Mammary epithelial cell (primary cell): ENCODE measurements at places on chromosomes 13 and 19. TPM values are rescaled to one million over a fixed set of nuclear protein-coding genes. Genes with fewer than 3 reads are reported as not detected.

- no peak for DNase-seq
Observed at GRCh38 chr19:53612762-53613526, 18.9 kb upstream of the DPRX start.

DNA sequence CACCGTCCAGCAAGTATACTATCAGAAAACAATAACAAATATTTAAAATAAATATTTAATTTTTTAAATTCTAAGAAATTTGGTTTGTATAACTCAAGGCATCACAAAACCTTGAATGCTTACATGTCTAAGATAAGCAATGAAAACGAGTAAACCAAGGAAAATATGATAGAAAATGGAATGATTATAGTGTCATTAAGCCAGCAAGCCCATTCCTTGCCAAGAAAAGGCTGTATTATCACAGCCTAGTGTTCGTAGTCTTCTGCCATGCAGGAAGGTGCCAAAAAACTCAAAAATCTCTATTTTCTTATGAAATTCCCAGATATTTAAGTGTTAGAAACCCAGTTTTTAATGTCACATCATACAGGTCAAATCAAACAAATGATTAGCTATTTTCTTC lies 136.4 kb downstream of the STOML3 start:
- DNase-seq: no peak

DNA sequence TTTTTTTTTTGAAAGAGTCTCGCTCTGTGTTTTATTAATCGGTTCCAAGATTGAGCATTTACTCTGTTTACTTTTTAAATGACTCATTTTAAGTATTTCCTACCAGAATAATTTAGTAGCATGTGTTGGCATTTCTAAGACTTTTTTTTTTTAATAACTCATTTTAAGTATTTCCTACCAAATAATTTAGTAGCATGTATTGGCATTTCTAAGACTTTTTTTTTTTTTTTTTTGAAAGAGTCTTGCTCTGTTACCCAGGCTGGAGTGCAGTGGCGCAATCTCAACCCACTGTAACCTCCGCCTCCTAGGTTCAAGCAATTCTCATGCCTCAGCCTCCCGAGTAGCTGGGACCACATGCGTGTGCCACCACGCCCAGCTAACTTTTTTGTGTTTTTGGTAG lies 13.1 kb downstream of the SETDB2 start:
- no peak for DNase-seq

- peak; percentile 23 for DNase-seq
Observed at GRCh38 chr13:48398450-48399095, 14.3 kb downstream of the LPAR6 start.

GRCh38 chr13:33245505-33246158 lies 39.9 kb downstream of the STARD13 start:
- DNase-seq: no peak

DNA sequence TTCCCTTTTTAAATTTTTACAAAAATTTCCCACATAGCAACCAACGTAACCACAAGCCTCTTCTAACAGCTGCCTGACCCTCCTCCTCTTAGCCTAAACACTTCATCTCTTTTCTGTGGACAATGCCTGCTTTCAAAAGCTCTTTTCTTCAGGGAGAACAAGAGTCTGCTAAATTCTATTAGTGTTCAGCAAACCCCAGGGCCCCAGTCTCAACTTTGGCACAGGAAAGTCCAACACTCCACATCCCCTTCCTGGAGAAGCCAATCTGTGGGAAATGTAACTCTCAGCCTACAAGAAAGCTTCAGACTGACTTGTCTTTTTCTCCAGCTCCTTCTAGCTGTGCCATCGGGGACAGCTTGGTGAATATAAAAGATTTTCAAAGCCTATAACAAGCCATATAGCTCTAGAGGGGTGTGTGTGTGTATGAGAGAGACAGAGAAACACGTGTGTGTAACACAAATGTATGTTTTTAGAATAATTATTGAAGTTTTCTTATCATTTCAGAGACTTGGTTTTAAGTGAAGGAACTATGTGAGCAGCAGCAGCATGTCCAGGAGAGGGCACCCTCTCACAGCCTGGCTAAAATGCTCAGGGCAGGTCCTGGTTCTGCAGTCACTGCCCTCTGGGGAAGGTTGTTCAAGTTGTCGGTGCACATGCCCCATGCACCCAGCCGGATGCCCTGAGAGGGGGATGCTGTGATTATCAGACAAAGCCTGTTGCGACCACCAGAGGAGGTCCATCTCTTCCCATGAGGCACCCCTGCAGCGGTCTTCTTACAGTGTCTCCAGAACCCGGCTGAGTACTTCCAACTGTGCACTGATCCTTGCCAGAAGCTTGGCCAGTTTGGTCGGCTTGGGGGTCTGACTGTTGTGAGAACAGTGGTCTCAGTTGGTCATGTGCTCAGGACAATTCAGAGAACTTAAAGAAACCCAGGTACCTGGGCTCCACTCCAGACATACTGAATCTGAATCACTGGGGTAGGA lies 34.4 kb downstream of the CCDC70 start:
- peak; percentile 38 for DNase-seq

GRCh38 chr19:15864824-15865223 lies 33.0 kb downstream of the CYP4F2 start:
- no peak for DNase-seq

- DNase-seq: no peak
Observed at GRCh38 chr19:6270076-6270745, 9.6 kb downstream of the MLLT1 start.

GRCh38 chr13:105799155-105799554 lies 736.3 kb downstream of the EFNB2 start:
- no peak for DNase-seq

DNA sequence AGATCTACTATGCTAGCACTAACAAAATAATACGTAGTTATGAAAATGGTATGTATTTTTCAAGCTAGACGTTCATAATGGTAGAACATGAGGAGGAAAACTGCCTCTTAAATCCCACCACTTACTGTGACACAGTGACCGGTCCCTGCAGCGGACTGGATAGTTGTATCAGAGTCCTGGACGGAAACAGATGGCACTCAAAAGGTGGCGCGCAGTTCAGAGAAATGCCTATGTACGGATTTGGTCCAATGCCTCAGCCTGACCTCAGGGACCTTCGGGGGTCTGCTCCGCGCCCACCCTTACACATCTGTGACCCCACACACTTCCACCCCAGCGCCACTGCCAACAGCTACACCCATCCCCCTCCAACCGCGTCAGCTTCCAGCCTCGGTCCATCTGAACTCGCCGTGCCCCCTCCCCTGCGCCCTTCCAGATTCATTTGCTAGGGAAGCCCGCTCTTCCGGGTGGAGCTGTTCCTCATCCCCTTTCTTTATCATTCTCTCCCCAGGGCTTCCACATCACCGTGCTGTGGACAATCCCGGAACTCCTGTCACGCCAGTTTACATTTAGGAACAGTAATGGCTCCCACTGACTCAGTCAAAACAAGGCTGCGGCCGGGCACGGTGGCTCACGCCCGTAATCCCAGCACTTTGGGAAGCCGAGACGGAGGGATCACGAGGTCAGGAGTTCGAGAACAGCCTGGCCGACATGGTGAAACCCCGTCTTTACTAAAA lies 792 bp upstream of the LENG8 start:
- peak; percentile 55 for DNase-seq

DNA sequence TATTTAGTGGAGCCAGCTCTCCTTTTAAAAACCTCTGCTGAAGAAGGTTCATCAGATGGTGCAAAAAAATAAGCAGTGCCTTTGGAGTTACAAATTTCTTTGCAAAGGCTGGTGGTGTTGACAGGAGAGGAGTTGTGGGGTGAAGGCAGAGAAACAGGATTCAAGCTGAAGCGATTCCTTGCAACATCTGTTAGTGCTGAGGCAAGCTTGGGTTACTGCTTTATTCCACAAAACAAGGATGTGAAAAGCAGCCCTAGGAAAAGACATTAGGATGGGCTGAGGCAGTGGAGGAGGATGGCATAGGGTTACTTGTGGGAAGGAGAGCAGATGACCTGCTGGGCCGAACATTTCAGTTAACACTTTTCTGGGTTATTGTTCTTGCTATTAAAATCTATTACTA lies 390.7 kb downstream of the DLEU7 start:
- DNase-seq: no peak

DNA sequence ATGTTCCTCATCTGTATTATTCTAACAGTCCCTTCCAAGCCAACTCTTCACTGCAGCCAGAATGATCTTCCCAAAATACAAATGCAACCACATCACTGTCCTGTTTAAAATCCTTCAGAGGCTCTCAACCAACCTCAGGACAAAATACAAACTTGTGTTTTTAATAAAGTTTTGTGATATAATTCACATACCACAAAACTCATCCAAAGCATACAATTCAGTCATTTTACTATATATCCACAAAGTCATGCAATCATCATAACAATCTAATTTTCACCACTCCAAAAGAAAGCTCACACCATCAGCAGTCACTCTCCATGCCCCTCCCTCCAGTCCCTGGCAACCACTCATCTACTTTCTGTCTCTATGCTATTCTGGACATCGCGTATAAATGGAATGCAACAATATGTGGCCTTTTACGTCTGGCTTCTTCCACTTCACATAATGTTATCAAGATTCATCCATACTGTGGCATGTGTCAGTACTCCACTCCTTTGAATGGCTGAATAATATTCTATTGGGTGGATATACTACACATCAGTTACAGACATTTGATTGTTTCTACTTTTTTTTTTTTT lies 81.7 kb upstream of the DOCK9 start:
- DNase-seq: no peak

CEACAM19 gene
- total RNA-seq: 5.3 and 9.7 TPM in 2 replicates

AKAP8L gene
- total RNA-seq: 75.9 and 93.3 TPM in 2 replicates

LILRB5 gene
- total RNA-seq: not detected

CD22 gene
- 1.3 TPM for total RNA-seq

CABP5 gene
- total RNA-seq: not detected
